ENCODE measurements at places on chromosomes 13 and 19.

DNA sequence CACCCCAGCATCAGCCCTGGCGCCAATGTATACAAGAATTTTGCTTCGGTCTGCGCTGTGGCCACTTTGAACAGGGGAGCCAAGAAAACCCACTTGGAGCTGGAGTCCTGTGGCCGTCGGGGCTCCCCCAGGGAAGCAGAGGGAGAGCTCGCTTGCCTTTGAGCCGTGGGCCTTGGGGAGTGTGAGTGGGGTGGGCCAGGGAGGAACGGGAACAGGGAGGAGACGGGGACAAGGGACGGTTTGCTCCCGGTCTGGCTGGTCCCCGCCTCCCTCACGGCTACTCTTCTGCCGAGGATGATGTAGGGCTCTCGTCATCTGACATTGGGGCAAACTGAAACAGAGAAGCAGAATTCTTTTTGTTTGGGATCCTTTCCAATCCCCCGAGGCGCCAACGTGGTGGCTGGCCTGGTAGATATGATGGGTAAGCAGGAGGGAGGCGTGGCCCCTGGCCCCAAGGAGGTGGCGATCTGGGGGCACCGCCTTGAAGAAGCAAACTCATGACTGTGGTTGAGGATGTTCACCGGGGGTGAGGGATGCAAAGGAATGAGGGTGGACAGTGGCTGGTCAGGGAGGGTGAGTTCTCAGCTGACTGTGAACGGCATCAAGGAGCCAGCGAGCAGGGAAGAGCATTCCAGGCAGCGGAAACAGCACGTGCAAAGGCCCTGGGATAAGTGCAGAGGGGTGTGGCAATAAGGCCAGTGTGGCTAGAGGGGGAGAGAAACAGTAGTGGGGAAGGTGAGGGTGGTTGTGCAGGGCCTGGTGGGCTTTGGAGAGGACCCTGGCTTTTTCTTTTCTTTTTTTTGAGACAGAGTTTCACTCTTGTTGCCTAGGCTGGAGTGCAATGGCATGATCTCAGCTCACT is 10.9 kb upstream of the SPC24 start:
- DNase-seq: no peak

GRCh38 chr13:26378116-26378515 is 124.2 kb downstream of the CDK8 start:
- DNase-seq: no peak

GRCh38 chr19:20243629-20244028 is 76.6 kb downstream of the ZNF486 start:
- DNase-seq: no peak

GRCh38 chr13:74841123-74841522 is 640.8 kb downstream of the TBC1D4 start:
- no peak for DNase-seq

DNA sequence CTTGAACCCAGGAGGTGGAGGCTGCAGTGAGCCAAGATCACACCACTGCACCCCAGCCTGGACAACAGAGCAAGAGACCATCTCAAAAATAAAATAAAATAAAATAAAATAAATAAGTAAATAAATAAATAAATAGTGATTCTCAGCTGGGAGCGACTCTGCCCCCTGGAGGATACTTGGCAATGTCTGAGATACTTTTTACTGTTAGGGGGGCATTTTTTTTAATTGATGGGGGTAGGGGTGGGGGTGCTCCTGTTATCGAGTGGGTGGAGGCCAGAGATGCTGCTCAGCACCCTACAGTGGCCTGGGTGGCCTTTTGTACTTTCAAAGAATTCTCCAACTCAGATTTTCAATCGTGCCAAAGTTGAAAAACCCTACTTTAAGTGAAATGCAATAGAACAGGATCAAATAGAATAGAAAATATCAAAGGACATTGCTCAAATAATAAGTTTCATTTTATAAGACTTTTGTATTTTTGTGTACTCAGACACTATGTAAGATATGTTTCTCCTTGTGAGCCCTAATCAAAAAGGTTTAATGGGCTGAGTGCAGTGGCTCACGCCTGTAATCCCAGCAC is 7.1 kb upstream of the CLPP start:
- no peak for DNase-seq

- DNase-seq: no peak
These were observed 27.4 kb upstream of the CACTIN start for GRCh38 chr19:3653865-3654513.

DNA sequence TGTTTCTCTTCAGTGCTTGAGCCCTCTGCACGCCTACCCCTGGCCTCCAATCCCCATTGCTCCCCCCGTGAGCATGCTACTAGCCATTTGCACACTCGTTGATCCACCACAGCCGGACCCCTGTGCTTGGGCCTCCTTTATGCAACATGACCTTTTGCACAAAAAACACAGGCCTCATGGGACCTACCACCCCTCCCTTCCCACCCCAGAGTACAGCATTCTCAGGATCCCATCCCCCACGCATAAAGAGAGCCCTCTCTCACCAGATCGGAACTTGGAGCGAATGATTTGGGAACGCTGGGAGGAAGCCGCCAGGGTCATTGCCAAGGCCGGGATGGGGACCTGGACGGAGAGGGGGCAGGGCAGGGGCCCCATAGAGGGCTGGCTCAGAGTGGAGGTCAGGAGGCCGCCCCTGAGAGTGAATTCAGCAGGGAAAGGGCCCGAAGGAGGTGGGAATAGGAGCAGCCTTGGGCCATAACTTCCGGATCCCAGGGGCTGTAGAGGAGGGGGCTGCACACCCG is 754 bp downstream of the MAMSTR start:
- no peak for DNase-seq

- no peak for DNase-seq
These were observed 1390.5 kb downstream of the EFNB2 start for GRCh38 chr13:105144936-105145335.

DNA sequence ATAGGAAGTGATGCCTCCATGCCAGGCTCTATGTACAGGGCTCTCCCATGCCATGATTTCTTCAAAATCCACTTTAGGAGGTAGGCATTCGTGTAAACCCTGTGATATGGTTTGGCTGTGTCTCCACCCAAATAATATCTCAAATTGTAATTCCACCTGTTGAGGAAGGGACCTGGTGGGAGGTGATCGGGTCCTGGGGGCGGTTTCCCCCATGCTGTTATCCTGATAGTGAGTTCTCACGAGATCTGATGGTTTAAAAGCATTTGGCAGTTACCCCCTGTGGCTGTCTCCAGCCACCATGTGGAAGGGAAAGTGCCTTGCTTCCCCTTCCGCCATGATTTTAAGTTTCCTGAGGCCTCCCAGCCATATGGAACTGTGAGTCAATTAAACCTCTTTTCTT is 8.1 kb downstream of the SARS2 start:
- DNase-seq: no peak

DNA sequence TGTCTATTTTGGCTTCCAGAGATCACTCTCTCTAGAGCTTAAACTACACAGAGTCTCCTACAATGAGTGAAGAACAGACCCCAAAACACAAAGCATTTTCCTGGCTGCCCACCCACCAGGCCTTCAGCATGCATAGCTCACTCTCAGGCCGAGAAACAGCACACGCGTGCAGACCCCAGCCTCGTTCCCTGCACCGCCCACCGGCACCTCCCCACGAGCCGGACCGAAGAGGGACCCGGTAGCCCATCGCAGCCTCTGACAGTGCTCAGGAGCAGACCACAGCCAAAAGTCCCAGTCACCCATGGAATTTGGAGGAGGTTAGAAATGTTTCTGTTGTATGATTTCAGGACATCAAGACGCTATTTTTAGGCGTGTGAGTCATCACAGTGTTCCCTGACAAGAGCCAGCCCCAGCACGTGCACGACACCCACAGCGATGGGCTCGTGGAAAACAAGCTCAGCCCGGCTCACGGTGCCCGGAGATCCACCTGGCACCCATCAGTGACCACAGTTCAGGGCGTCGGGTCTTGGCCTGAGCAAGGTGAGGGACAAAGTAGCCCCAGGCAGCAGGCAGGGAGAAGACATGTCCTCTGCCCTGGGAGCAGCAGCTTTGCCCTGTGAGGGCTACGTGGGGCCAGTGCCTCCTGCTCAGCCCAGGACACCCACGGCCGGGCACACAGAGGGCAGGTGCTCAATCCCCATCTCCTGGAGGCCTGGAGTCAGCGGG is 50.1 kb upstream of the SPACA7 start:
- DNase-seq: no peak

- no peak for DNase-seq
These were observed 21.7 kb downstream of the LILRB4 start for GRCh38 chr19:54684527-54684926.

Data from stimulated activated CD8-positive, alpha-beta memory T cell treated with anti-CD3 and anti-CD28 coated beads, Interleukin-15, amount 100 ng/mL, for 4 hours (primary cell).